ENCODE measurements at places on chromosomes 12 and 14. TPM values are rescaled to one million over a fixed set of nuclear protein-coding genes. Genes with fewer than 3 reads are reported as not detected.

LUM gene
- 206 TPM for total RNA-seq

FAM222A gene
- 4.7 TPM for total RNA-seq

AQP6 gene
- 0.27 TPM for total RNA-seq

HOXC9 gene
- 10.2 TPM for total RNA-seq

PLBD1 gene
- 17.1 TPM for total RNA-seq

ESPL1 gene
- 1.2 TPM for total RNA-seq

ANO2 gene
- total RNA-seq: 30.4 TPM

CLEC4A gene
- total RNA-seq: 4.6 TPM

OR6C75 gene
- not detected for total RNA-seq

SERPINA9 gene
- total RNA-seq: not detected

OR6C4 gene
- total RNA-seq: not detected

IL22 gene
- not detected for total RNA-seq

C14orf93 gene
- 8.1 TPM for total RNA-seq

SUDS3 gene
- 38.2 TPM for total RNA-seq

RNU4-1 gene
- total RNA-seq: 1,748 TPM

SERPINA12 gene
- total RNA-seq: not detected

GALC gene
- 47.8 TPM for total RNA-seq

CCDC177 gene
- not detected for total RNA-seq

VSX2 gene
- not detected for total RNA-seq

PTPRR gene
- 0.31 TPM for total RNA-seq

SELPLG gene
- total RNA-seq: 12.3 TPM

HSP90B1 gene
- 517 TPM for total RNA-seq

TAS2R31 gene
- total RNA-seq: 8.8 TPM

OR4E2 gene
- not detected for total RNA-seq

KRT3 gene
- total RNA-seq: not detected

KRT6C gene
- total RNA-seq: not detected

KRT73 gene
- total RNA-seq: not detected

MYF5 gene
- not detected for total RNA-seq

NYNRIN gene
- 20.0 TPM for total RNA-seq

POTEG gene
- total RNA-seq: not detected

CALM1 gene
- 340 TPM for total RNA-seq

ATP5F1B gene
- total RNA-seq: 246 TPM

NPAS3 gene
- total RNA-seq: 14.6 TPM

PPFIA2 gene
- 29.5 TPM for total RNA-seq
